Inflammatory macrophage treated with lipopolysaccharide for 4 hours (primary cell): ENCODE measurements at places on chromosomes 7 and 10.

GRCh38 chr7:28903730-28904577 lies 54.2 kb downstream of the TRIL start:
- no peak for DNase-seq

- DNase-seq: no peak
Measured at GRCh38 chr10:47401874-47402640, 18.0 kb upstream of the ZNF488 start.

DNA sequence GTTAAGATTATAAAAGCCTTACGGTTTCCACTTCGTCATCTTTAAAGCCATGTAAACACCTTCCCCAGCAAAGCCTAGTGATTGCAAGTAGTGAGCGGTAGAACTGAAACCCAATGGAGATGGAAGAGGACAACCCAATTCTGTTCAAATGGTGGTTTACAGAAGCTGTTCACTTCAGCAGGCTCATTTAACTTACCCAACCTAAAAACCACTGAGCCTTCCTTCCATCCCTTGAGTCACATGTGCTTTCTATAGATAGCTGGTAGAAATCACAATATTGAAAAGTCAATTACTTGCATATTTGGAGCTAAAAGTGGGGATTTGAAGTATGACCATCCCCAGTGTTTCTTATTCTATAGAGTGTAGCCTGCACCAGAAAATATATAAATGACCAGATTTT lies 667.7 kb downstream of the SUGCT start:
- DNase-seq: peak; percentile 2

DNA sequence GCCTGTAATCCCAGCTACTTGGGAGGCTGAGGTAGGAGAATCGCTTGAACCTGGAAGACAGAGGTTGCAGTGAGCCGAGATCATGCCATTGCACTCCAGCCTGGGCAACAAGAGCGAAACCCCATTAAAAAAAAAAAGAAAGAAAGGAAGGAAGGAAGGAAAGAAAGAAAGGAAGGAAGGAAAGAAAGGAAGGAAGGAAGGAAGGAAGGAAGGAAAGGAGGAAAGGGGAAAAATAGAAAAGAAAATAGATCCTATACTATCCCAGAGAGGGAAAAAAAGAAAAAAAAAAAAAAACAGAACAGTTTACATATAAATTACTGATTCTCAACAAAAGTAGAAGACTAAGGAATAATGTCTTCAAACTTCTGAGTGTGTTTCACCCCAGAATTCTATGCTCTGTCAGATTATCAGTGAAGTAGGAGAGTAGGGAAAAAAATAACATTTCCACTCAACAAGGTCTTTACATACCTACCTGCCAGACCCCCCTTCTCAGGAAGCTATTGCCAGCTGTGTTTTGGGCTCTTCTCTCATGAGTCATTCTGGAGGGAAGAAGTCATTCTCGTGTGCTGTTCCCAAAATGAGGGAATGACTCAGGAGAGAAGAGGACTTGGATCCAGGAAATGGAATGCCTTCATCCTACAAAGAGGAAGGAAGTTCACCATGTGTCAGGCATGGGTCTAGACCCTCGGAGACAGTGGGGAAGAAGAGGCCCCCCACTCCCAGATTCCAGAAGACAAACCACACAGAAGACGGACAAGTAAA lies 20.9 kb downstream of the RGS10 start:
- no peak for DNase-seq

DNA sequence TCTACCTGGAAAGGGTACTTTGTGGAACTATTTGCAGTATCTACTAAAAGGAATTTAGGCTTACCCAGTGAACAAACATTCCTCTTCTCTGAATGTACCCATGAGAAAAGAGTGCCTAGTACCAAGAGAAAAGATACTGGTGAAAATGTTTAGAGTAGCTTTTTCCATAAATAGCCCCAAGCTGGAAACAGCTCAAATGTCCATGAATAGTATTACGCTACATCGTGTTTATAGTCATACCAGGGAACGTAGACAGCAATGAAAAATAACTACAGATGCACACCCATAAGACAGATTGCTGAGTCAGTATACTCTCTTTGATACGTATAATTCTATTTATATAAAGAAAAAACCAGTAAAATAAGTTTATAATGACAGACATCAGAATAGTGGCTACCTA lies 285.9 kb downstream of the KLF6 start:
- DNase-seq: no peak

DNA sequence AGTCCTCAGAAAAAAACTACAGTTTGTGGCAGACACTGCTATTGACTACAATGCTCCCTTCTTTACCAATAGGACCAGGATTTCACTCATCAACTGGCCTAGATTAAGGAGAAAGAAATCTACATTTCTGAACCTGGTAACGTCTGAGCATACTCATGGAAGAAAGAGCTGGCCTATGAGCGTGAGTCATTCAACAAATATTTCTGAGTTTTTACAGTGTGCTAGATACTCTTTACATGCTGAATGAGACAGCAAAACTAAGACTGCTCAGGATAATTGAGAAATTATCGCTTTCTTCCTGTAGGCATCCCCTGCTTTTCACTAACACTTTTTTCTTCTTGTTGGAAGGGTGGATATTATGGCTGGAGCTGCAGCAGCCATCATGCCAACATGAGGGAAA lies 609.7 kb downstream of the TNS3 start:
- DNase-seq: no peak
